ENCODE measurements at places on chromosomes 11 and 22.

- DNase-seq = no peak
Measured at GRCh38 chr22:45774001-45774670, 102.5 kb downstream of the ATXN10 start.

- peak; percentile 53 for DNase-seq
Measured at GRCh38 chr22:19527861-19528417, 3.7 kb upstream of the CLDN5 start.

GRCh38 chr22:43060183-43060582 is 29.0 kb downstream of the TTLL1 start:
- no peak for DNase-seq

- DNase-seq = no peak
Measured at GRCh38 chr11:85184721-85185120, 442.4 kb downstream of the DLG2 start.

DNA sequence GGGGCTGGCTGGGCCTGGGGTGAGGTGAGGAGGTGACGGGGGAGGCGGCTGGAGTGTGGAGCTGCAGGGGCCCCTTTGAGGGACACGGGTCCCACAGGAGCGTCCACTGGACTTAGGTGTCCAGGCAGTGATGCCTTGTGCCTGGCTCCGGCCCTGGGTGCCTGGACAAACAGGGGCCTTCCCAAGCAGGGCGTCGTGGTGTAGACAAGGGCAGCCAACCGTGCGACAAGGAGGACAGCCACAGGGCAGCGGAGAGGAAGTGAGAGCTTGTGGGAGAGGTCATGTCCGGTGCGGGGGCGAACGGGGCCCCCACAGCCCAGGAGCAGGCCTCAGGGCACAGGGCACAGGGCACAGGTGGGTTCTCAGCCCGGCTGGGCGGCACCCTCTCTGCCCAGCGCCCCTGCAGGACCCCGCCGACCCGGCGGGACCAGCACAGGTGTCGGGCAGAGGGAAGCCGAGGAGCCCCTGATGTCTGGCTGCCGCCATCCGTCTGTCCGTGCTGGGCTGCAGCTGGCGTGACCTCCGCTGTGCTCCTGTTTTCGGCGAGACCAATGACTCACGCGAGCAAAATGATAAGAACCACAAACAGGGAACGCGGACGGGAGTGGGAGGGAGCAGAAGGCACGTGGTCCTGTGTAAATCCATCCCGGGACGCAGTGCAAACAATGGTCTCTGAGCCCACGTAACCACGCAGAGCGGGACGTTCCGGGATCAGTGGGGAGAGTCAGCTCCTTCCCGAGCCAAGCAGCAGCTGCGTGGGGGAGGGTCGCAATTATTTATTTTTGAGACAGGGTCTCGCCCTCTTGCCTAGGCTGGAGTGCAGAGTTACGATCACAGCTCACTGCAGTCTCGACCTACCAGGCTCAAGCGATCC is 49.1 kb upstream of the A4GALT start:
- no peak for DNase-seq

DNA sequence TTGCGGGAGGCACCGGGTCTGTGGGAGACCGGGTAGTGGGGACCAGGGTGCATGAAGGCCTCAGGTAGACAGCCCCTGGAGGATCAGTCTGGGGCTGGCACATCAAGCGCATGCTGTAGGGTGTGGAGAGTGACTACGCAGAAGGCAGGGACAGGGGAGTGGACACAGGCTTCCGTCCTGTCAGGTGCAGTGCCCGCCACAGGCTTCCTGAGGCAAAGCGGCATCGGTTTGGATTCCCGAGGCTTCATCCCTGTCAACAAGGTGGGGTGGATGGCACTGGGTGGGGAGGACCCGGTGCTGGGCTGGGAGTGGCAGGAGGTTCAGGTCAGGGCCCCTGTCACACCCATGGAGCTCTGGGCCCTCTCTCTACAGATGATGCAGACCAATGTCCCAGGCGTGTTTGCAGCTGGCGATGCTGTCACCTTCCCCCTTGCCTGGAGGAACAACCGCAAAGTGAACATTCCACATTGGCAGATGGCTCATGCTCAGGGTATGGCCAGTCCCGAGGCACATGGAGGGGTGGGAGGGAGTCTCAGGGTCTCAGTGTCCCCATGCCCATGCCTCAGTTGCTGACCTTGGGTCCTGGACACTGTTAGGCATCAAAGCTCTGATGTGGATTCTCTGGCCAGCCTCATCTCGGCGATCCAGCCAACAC is 4.5 kb upstream of the LZTR1 start:
- DNase-seq = no peak

DNA sequence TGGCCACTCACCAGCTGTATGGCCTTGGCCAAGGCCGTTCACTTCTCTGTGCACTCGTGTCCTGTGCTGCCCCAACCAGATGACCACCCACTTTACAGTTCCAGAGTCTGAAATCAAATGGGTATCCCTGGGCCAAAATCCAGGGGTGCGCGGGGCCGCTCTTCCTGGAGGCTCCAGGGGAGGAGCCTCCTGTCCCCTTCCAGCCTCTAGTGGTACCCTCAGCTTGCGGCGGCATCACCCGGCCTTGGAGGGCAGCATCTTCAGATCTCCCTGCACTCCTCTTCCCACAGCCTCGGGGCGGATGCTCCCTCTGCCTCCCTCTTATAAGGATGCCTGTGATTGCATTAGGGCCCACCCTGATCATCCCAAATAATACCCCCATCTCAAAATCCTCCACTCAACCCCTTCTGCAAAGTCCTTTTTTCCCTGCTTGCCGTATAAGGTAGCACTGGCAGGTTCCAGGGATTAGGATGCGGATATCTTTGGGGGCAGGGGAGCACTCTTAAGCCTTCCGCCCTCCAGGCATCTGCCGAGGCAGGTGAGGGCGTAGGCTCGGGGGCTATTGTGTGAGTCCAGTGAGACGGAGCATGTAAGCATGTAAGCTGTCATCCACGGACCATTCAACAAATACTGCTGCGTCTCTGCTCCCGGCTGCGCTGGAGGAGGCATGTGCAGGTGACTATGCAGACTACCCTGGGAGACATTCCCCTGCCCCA is 24.4 kb upstream of the SHISAL1 start:
- no peak for DNase-seq

GRCh38 chr11:11320825-11321224 is 32.2 kb downstream of the CSNK2A3 start:
- DNase-seq = no peak

DNA sequence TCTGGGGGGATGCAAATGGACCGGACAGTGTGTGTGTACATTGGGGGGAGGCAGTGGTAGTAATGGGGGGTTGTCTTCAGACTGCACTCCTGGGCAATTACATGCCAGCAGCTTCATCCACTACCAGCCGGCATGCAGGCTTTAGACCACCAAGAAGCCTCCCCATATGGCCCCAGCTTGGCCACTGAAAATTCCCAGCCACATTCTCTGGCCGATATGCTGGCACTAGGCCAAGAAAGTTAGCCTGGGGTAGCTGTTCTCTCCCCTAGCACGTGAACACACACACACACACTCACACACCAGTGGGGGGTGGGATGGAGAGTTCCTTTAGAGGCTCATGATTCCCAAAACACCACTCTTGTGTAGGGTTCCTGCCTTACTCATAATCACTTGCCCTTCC is 3.6 kb upstream of the ROBO3 start:
- no peak for DNase-seq

- DNase-seq = no peak
Measured at GRCh38 chr22:43152003-43152356, 621 bp downstream of the TSPO start.

GRCh38 chr22:19424186-19424500 is 7.4 kb downstream of the HIRA start:
- DNase-seq = no peak

- DNase-seq = no peak
Measured at GRCh38 chr11:60477035-60477445, 15.5 kb upstream of the MS4A12 start.

DNA sequence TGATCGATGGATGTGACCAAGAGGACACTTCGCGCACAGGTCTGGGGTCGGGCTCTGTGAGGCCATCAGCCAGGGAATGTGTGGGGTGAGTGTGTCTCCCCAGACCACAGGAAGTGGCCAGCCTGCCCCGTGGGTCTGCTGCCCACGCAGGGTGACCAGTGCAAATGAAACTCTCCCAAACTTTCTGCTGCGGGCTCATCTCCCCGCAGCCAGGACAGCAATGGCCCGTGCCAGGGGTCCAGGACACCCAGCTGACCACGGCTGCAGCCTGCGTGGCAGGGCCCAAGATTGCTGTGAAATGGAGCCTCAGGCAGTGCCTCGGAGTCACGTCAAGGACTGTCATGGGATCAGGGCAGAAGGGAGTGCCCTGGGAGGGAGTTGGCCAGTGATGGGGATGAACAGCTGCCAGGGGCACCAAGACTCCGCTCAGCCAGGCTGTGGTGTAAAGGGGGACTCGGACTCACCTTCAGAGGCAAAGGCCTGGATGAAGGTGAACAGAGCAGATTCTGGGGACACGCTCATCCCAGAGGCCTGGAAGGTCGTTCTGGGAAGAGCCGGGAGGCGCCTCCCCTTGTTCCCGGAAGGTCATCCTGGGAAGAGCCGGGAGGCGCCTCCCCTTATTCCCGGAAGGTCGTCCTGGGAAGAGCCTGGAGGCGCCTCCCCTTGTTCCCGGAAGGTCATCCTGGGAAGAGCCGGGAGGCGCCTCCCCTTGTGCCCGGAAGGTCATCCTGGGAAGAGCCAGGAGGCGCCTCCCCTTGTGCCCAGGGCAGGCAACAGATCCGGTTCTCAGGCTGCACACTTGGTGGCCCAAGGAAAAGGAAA is 252.6 kb downstream of the BRD1 start:
- no peak for DNase-seq

GRCh38 chr11:21474529-21474928 is 718.4 kb upstream of the ANO5 start:
- DNase-seq = no peak

GRCh38 chr11:16158426-16158994 is 197.8 kb downstream of the SOX6 start:
- no peak for DNase-seq

- DNase-seq = no peak
Measured at GRCh38 chr22:48089601-48090331, 1327.3 kb downstream of the TBC1D22A start.

DNA sequence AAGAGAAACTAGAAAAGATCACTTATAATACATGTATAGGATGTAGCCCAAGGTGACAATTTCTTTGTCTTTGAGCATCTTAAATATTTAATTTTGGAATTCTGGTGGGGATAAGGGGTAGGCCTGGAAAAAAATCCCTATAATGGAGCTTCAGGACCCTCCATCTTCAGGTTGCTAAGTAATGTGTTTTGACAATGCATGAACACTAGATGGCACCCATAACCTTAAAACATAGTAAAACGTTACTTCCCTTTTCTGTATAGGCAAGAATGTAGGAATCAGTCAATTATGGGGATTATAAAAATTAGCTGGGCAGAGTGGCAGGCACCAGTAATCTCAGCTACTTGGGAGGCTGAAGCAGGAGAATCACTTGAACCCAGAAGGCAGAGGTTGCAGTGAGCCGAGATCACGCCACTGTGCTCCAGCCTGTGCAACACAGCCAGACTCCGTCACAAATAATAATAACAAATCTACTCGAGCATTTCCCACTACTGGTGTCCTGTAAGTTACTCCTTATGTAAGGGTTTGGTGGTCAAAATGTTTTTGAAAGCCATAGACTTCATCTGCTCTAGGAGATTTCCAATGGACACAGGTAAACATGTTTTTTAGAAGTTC is 541.9 kb upstream of the CCDC90B start:
- DNase-seq = no peak

DNA sequence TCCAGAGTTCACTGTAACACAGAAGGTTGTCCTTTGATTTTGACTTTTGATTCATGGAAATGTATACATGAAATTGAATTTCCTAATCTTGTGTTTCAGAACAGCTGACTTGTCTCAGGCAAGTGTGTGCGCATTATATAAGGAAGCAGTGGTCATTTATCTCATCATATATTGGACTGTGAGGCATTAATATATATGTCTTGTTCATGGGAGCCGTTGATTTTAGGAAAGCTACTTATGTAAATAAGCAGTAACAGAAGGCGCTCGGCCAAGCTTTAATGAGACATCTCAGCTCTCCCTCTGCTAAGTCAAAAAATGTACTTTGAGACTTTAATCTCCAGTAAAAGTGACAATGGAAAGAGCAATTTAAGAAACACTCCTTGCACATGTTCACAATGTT is 100.5 kb downstream of the PDHX start:
- DNase-seq = no peak

- DNase-seq = peak; percentile 81
Measured at GRCh38 chr11:279040-279965, 1.1 kb downstream of the NLRP6 start.

- DNase-seq = no peak
Measured at GRCh38 chr11:95867105-95867504, 56.8 kb downstream of the MTMR2 start.

GRCh38 chr22:43883012-43883661 is 8.7 kb downstream of the PNPLA5 start:
- peak; percentile 60 for DNase-seq

- no peak for DNase-seq
Measured at GRCh38 chr22:46056546-46057245, 79.7 kb upstream of the WNT7B start.

- DNase-seq = no peak
Measured at GRCh38 chr11:59368238-59369022, 9.7 kb downstream of the OR5AN1 start.

- no peak for DNase-seq
Measured at GRCh38 chr22:30829901-30830550, 135.4 kb downstream of the OSBP2 start.

DNA sequence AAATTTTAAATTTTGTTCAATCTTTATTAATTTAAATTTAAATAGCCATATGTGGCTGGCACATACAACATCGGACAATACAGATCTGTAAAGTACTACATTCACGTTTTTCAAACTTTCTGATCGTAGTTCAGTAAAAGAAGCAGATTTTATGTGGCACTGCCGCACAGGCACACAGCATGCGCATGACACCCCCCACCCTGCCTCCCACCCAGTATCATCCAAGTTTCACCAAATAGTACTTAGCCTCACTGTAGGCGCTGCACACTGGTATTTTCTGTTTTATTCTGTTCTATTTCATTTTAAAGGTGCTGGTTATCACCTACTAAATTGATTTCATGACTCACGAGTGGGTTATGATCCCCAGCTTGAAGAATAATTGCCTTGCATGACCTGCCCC is 159.9 kb downstream of the HIPK3 start:
- no peak for DNase-seq

GRCh38 chr11:75346296-75346695 is 5.2 kb downstream of the ARRB1 start:
- DNase-seq = no peak

GRCh38 chr11:7969756-7970646 is 4.8 kb upstream of the NLRP10 start:
- DNase-seq = no peak

DNA sequence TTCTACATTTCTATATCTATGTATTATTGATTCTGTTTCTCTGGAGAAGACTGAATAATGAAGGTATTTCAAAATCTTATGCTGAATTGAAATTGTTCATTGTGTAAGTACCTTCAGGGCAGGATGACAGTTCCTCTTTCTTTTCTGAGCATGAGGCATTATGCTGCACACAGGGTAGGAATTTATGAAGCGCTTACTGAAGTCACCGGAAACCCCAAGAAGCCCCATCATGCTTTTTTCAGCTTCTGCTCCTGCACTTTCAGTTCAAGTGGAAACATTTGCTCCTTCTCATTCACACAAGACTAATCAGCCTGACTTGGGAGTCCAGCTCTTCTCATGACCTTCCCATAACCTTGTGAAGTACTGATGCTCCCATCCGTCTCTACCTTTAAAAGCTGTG is 314.7 kb upstream of the SORL1-AS1 start:
- no peak for DNase-seq

- no peak for DNase-seq
Measured at GRCh38 chr11:65611028-65611757, 2.8 kb downstream of the MAP3K11 start.

- no peak for DNase-seq
Measured at GRCh38 chr22:30309951-30310741, 16.6 kb downstream of the TBC1D10A start.

- no peak for DNase-seq
Measured at GRCh38 chr11:111086058-111086457, 159.5 kb upstream of the POU2AF2 start.
